ENCODE measurements at places on chromosomes 1 and 21. TPM values are rescaled to one million over a fixed set of nuclear protein-coding genes. Genes with fewer than 3 reads are reported as not detected.

- H3K27ac ChIP-seq = no peak overlapping the region
- H3K27me3 ChIP-seq = peaks cover 56% of the 10 kb centered on the region
- no peak overlapping the region for H3K4me3 ChIP-seq
- H3K4me1 ChIP-seq = no peaks in the 10 kb centered on the region
- DNase-seq = no peak
Measured at GRCh38 chr1:21622466-21623315, 46.5 kb downstream of the RAP1GAP start.

DNA sequence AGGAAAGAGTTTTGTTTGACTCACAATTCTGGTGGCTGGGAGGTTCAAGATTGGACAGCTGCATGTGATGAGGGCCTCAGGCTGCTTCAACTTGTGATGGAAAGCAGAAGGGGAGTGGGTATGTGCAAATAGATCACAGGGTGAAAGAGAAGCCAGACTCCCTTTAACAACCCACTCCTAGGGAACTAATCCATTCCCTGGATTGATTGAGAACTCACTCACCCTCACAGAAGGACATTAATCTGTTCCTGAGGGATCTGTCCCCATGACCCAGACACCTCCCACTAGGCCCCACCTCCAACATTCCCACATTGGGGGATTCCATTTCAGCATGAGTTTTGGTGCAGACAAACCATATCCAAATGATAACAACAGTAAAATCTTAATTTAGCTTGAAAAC lies 25.6 kb downstream of the UBE2T start:
- DNase-seq = no peak
- no peak overlapping the region for H3K4me3 ChIP-seq
- H3K36me3 ChIP-seq = no peaks in the 10 kb centered on the region
- no peaks in the 10 kb centered on the region for H3K27me3 ChIP-seq

GRCh38 chr1:94602802-94603625 lies 61.5 kb upstream of the F3 start:
- H3K4me1 ChIP-seq = no peaks in the 10 kb centered on the region
- no peak for DNase-seq
- no peaks in the 10 kb centered on the region for H3K27me3 ChIP-seq
- no peaks in the 10 kb centered on the region for H3K36me3 ChIP-seq
- no peak overlapping the region for H3K27ac ChIP-seq
- no peak overlapping the region for H3K4me3 ChIP-seq

DNA sequence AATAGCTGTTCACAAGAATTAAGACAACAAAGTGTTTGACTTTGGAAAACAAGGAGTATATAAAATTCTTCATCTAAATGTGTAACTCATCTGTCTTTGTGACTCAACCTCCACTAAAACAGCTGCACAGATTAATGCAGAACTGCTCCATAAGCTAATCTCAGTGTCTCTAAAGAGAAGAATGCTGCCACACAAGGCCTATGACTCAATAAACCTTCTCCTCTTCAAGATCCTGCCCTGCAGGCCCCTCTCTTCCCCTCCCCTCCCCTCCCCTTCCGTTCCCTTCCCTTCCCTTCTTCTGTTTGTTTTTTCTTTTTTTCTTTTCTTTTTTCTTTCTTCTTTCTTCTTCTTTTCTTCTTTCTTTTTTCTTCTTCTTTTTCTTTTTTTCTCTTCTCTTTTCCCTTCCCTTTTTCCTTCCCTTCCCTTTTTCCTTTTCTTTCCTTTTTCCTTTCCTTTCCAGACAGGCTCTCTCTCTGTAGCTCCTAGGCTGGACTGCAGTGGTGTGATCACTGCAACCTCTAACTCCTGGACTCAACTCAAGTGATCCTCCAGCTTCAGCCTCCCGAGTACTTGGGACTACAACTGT lies 1052.8 kb downstream of the BRINP3 start:
- H3K4me3 ChIP-seq = no peak overlapping the region
- H3K4me1 ChIP-seq = no peaks in the 10 kb centered on the region
- no peaks in the 10 kb centered on the region for H3K36me3 ChIP-seq
- no peak overlapping the region for H3K27ac ChIP-seq

DNA sequence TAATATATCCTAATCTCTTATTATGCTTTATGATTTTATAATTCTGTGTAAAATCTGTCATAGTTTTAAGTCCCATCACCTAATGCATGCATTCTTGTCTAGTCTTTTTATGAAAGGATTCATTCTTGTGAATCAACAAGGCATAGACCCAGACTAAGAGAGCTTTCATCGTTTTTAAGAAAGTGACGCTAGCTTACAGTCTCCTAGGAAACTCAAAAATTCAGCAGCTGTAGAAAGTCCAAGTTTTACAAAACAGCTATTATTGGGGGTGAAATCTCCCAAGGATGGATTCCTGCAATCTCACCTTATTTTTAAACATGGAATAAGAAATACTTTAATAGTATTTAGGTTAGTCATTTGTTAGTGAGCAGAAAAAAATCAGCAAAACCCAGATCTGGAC lies 104.7 kb downstream of the NCAM2 start:
- no peaks in the 10 kb centered on the region for H3K4me1 ChIP-seq
- DNase-seq = no peak
- H3K4me3 ChIP-seq = no peak overlapping the region
- H3K27me3 ChIP-seq = no peaks in the 10 kb centered on the region
- no peaks in the 10 kb centered on the region for H3K36me3 ChIP-seq

TNFRSF1B gene
- total RNA-seq = 7.7 TPM

DNA sequence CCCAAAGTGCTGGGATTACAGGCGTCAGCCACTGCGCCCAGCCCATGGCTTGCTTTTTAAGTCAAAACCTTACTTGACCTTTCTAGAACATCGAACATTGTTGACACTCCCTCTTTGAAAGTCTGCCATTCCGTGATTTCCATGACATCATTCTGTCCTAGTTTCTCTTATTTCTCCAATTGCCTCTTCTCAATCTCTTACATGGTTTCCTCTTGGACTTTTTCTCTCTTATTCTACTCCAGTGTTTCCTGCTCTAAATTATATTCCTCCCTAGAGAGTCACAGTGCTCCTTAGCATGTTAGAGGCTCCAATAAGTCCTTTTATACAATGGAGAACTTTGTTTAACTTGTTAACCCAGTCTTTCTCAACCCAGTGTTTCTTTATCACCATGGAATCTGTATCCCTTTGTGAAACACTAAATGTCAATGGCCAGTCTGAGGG lies 25.5 kb downstream of the JAM2 start:
- no peaks in the 10 kb centered on the region for H3K36me3 ChIP-seq
- no peaks in the 10 kb centered on the region for H3K27me3 ChIP-seq
- no peak overlapping the region for H3K4me3 ChIP-seq

GRCh38 chr1:95061445-95062006 lies 11.2 kb downstream of the ALG14 start:
- H3K4me3 ChIP-seq = no peak overlapping the region
- H3K27ac ChIP-seq = no peak overlapping the region

GRCh38 chr1:221509575-221510355 lies 232.1 kb downstream of the DUSP10 start:
- no peaks in the 10 kb centered on the region for H3K27me3 ChIP-seq
- H3K4me3 ChIP-seq = no peak overlapping the region
- no peaks in the 10 kb centered on the region for H3K4me1 ChIP-seq
- H3K36me3 ChIP-seq = no peaks in the 10 kb centered on the region
- H3K27ac ChIP-seq = no peak overlapping the region

GRCh38 chr1:50193002-50193401 lies 84.3 kb downstream of the ELAVL4 start:
- no peaks in the 10 kb centered on the region for H3K36me3 ChIP-seq
- H3K4me1 ChIP-seq = no peaks in the 10 kb centered on the region
- DNase-seq = no peak
- no peak overlapping the region for H3K4me3 ChIP-seq

ESRRG gene
- 5.3 TPM for total RNA-seq

LRRC3 gene
- total RNA-seq = 1.1 TPM

DNA sequence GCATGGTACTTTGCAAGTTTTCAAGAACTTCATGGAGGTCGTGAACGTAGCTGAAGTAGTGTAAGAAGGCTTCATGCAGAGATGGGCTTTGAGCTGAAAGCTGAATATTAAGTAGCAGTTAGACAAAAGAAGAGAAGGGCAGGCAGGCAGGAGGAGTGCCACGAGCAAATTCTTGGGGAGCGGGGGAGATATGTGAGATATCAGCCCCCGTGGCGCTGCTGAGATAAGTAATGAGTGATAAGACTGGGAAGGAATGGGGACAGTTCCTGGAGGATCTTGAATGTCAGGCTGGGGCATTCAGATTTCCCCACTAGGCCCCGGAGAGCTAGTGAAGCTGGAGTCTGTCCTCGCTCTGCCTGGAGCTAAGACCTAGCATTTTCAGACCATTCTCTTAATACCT lies 27.9 kb upstream of the KIRREL1 start:
- no peaks in the 10 kb centered on the region for H3K36me3 ChIP-seq
- H3K4me1 ChIP-seq = peaks cover 4% of the 10 kb centered on the region
- no peak overlapping the region for H3K4me3 ChIP-seq
- H3K27ac ChIP-seq = no peak overlapping the region
- peaks cover 9% of the 10 kb centered on the region for H3K27me3 ChIP-seq

DNA sequence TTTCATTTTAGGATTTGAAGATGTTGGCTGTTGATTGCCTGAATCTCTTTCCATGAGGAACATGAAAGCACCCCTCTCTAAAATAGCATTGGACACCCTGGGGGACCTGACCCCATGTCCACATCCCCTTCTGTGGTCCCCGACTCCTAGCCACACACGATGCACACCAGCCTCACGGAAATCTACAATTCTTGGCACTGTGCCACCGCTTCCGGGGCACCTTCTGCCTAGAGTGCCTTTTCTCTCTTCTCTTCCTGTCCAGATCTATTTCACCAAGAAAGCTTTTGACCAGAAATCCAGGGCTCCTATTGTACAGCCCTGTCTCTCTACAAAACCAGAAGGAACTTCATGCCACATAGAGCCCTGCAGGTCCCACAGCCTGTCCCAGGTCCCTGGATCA lies 50.3 kb downstream of the MYSM1 start:
- no peaks in the 10 kb centered on the region for H3K4me1 ChIP-seq
- no peak overlapping the region for H3K27ac ChIP-seq
- no peak for DNase-seq
- H3K4me3 ChIP-seq = no peak overlapping the region
- peaks cover 8% of the 10 kb centered on the region for H3K36me3 ChIP-seq

- H3K4me3 ChIP-seq = no peak overlapping the region
- H3K27me3 ChIP-seq = no peaks in the 10 kb centered on the region
- no peaks in the 10 kb centered on the region for H3K36me3 ChIP-seq
Measured at GRCh38 chr1:42469727-42470126, 6.6 kb downstream of the CCDC30 start.

DNA sequence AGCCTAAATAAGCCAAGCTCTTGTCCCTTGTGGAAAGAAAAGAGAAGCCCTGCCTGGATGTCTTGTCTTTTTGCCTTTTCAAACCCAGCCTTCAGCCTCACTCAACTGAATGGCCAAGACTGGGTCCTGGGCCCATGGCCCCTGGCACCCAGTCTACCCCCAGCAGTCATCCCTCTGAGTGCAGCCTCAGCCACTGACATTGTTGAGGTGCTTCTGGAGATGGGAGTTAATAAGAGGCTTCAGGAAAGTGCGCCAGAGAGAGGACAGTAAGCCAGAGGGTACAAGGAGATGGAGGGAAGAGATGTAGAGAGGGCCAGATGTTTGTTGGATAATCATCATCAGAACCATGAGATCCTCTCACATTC lies 6.8 kb downstream of the FNDC5 start:
- peaks cover 27% of the 10 kb centered on the region for H3K4me1 ChIP-seq
- H3K27ac ChIP-seq = no peak overlapping the region
- DNase-seq = no peak
- no peaks in the 10 kb centered on the region for H3K27me3 ChIP-seq

- H3K4me1 ChIP-seq = no peaks in the 10 kb centered on the region
- no peaks in the 10 kb centered on the region for H3K27me3 ChIP-seq
- no peak overlapping the region for H3K4me3 ChIP-seq
- DNase-seq = no peak
- no peak overlapping the region for H3K27ac ChIP-seq
Measured at GRCh38 chr1:67695963-67696362, 11.0 kb downstream of the GADD45A start.

GRCh38 chr1:147575376-147575775 lies 34.1 kb downstream of the BCL9 start:
- no peak overlapping the region for H3K4me3 ChIP-seq
- H3K27ac ChIP-seq = no peak overlapping the region
- no peak for DNase-seq
- H3K36me3 ChIP-seq = no peaks in the 10 kb centered on the region
- no peaks in the 10 kb centered on the region for H3K27me3 ChIP-seq

DNA sequence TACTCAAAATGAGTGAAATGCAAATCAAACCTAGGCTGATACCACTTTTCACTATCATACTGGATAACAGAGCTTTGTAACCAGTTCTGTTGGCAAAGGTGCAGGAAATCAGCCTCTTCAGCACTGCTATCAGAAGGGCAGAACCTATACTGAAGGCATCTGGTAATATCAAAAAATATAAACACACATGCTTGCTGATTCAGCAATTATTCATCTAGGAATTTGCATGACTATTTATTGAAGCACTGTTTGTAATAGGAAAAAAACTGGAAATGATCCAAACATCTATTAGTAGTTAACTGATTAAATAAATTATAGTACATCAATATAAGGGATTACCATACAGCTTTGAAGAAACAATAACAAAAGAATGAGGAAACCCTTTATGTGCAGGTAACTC lies 21.4 kb downstream of the ARHGAP29 start:
- peaks cover 14% of the 10 kb centered on the region for H3K36me3 ChIP-seq
- no peak overlapping the region for H3K4me3 ChIP-seq
- H3K27ac ChIP-seq = no peak overlapping the region
- no peak for DNase-seq
- peaks cover 18% of the 10 kb centered on the region for H3K4me1 ChIP-seq

RORC gene
- total RNA-seq = 98.0 TPM

CD101 gene
- 0.18 TPM for total RNA-seq

ZP4 gene
- total RNA-seq = not detected

DNA sequence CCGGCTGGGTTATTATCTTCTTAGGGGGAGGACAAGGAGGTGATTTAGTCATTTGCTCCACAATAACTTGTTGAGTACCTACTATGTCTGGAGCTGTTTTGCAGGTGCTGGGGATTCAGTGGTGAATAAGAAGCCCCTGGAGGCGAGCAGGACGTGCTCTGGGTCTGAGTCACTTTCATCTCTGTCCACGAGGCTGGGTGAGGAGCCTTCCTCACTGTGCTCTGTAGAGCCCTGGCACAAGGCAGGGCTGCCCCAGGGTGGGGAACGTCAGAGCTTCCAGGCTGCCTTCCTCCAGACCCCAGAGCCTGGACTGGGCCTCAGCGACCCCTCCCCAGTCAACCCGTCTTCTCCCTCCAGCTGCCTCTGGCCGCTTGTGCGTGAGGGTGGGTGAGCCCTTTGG lies 2.5 kb upstream of the PADI6 start:
- H3K4me1 ChIP-seq = no peaks in the 10 kb centered on the region
- DNase-seq = no peak
- no peak overlapping the region for H3K4me3 ChIP-seq
- H3K36me3 ChIP-seq = no peaks in the 10 kb centered on the region
- no peaks in the 10 kb centered on the region for H3K27me3 ChIP-seq
- H3K27ac ChIP-seq = no peak overlapping the region

PSMD4 gene
- total RNA-seq = 227 TPM

DISC1 gene
- total RNA-seq = 1.2 TPM
